ENCODE measurements at places on chromosomes 6 and 20.

GRCh38 chr6:98828941-98829411 is 5.4 kb upstream of the POU3F2 start:
- DNase-seq, result no peak

DNA sequence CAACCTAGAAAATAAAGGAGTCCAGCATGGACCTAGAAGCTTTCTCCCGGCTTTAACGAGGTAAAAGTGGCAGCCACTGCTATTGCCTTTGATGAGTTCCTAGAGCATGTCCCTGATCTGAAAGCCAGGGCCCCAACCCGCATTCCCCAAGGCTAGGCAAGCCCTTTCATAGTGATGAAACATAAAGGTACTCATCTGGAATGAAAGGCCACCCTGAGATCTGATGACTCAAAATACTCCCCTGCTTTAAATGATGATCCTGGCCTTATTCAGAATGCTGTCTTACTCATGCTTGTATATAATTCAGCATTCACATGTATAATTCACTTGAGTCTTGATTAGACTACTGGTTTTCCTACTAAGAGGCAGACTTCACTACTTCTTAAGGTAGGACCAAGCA is 21.3 kb downstream of the TTPAL start:
- peak; percentile 59 for DNase-seq

DNA sequence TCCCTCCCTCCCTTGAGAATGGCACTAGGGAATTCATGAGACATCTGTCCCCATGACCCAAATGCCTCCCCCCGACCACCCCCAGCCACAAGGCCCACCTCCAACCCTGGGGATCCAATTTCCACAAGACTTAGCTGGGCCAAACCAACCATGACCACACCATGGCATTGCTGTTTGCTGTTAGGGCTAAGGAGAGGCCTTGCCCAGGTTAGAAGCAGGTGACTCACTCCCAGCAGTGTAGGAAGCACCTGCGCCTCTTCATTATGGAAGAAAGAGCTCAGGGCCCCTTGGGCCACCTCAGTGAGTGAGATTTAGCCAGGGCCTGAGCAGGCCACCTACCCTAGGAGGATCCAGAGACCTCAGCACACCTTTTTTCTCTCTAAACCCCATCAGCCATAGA is 337.9 kb downstream of the TAF4 start:
- no peak for DNase-seq

GRCh38 chr20:41382791-41383305 is 16.2 kb upstream of the EMILIN3 start:
- DNase-seq, result no peak

DNA sequence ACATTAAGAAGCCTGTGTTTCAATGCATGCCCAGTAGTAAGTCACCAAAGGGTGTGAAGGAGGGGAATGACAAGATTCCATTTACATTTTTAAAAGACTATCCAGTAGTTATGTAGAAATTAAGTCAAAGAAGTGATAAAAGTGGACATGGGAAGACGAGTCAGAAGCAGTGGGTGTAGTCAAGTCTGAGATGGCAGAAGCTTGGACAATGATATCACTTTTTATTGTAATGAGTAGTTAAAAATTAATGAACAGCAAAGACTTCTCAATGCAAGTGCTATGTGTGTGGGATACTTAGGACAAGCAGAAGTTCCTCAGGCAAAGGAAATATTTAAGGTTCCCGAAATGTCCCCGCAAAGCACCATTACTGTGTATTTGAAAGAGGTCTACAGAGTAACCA is 156.0 kb downstream of the DST start:
- DNase-seq, result peak; percentile 37

- DNase-seq, result peak; percentile 85
Measured at GRCh38 chr6:28212510-28213212, 12.4 kb upstream of the ZSCAN9 start.

- DNase-seq, result no peak
Measured at GRCh38 chr20:32355417-32355841, 2.7 kb upstream of the ASXL1 start.

GRCh38 chr6:85458782-85459181 is 8.9 kb downstream of the NT5E start:
- peak; percentile 24 for DNase-seq

GRCh38 chr20:364905-365794 is 15.4 kb upstream of the TRIB3 start:
- peak; percentile 52 for DNase-seq

- DNase-seq, result no peak
Measured at GRCh38 chr6:4295058-4295782, 159.8 kb upstream of the ECI2 start.

DNA sequence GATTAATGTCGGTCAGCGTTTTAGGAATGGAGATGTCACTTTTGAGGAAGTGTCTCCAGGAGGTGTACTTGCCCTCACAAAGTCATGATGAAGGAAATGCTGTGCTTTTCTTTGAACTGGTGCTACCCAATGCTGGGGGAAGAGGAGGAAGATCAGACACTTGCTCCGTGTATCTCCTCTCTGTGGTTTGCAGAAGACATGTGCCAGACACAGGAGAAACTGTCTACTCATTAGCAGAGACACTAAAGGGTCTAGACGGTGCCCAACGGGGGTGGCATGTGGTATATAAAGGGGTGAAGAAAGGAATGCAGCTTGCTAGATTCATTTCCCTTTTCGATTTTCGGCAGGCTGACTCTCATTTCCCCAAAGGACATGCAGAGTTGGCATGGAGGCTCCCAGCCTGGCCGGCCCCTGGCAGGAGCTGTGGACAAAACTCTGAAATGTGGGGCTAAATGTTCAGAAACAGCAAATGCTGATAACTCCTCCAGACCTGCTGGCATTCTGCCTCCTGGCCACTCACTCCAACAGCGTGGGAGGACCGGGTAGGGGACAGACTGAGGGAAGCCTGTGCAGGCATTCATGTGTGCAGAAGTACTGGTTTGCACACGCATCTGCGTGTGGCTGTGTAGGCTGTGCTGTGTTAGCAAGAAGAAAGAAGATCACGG is 59.6 kb upstream of the QKI start:
- DNase-seq, result no peak

GRCh38 chr20:926670-927069 is 10.5 kb upstream of the ANGPT4 start:
- DNase-seq, result no peak

DNA sequence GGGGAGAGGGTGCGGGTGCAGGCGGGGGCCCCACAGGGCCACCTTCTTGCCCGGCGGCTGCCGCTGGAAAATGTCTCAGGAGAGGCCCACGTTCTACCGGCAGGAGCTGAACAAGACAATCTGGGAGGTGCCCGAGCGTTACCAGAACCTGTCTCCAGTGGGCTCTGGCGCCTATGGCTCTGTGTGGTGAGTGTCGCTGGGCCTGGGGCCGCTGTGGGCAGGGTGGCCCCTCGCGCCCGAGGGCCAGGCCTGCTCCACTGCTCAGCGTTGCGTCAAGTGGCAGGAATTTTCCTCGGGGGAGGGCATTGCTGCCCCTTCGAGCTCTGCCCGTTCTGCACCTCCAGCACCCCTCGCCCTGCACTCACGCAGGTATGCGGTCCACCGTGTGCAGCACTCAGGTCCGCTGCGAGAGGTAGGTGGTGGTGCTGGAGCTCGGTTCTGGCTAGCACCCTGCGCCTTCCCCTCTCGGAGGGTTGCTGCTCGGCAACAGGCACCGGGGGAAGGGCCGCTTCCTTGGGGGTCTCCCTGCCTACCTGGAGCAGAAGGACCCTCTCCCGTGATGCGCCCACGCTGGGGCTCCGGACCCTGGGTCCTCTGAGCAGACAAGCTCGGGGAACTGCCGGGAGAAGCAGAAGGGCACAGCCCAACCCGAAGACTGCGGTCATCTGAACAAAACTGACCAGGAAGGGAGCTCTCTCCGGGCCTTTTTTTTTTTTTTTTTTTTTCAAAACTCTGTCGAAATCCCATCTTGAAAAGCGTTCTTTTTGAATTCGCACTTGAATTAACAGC is 674 bp downstream of the MAPK14 start:
- DNase-seq, result peak; percentile 33

DNA sequence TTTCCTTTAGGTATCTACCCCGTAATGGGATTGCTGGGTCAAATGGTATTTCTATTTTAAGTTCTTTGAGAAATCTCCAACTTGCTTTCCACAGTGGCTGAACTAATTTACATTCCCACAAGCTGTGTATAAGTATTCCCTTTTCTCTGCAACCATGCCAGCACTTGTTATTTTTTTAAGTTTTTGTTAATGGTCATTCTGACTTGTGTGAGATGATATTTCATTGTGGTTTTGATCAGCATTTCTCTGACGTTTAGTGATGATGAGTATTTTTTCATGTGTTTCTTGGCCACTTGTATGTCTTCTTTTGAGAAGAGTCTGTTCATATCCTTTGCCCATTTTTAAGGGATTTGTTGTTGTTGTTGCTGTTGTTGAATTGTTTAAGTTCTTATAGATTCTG is 871.1 kb downstream of the KIF16B start:
- no peak for DNase-seq

DNA sequence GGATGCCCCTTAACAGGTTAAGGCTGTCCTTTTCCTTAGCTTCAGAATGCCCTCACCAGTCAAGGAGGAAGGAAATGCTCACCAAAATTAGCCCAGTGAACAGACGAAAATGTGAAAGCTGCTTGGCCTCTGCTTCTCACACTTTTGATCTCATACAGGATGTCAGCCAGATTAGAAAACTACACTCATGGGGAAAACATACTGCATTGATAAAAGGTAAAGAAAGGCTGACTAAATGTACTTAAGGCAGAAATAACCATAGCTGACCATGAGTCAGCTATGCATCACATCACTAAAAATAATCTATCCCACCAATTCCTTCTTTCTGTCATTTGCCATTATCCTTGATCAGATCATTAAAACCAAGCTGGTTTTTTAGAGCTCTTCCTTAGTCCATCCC is 198.4 kb upstream of the TENT5A start:
- no peak for DNase-seq

GRCh38 chr6:130814506-130814905 is 12.7 kb upstream of the SMLR1 start:
- no peak for DNase-seq

GRCh38 chr6:125714441-125715090 is 34.9 kb upstream of the HEY2 start:
- DNase-seq, result no peak

DNA sequence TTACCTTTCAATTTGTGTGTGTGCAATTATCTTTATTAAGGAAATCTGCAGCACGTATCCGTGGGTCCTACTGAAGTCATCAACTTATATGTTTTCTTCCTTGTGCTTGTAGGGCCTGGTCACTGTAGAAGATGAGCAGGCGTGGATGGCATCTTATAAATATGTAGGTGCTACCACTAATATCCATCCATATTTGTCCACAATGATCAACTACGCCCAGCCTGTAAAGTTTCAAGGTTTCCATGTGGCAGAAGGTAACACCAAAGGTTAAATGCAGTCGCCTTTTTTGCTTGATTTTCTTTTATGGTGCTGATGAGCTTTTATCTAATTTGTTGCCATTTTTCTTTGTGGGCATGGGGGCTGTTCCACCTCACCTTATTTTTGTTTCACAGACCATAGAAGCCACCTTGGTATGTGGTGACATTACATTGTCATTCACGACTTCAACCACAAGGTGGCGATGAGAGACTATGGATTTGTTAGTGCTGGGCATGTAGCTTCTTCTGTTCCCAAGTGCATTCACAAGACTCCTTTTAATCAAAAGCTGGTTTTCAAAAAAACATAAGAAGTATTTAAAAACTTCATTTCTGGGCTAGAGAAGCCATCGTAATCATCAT is 106.5 kb upstream of the LAMP5 start:
- DNase-seq, result peak; percentile 74

- no peak for DNase-seq
Measured at GRCh38 chr6:158816803-158817727, 2.1 kb downstream of the EZR start.

DNA sequence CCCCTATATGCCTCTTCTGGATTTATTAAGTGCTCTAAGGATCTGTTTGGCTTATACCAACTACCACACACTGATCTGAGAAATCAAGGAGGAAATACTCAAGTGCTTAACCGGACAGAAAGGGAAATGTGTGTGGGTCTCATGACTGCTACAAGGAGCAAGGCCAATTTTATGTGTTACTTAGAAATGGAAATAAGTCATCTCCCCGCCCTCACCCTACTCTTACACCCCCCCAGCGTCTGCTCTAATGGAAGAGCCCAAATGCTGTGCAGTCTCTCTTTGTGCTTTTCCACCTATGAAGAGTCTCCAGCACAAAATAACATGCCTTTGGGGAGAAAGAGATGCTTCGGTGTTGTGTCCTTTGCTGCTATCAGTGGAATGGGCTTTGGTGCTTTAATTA is 428.8 kb upstream of the ARID1B start:
- no peak for DNase-seq

- DNase-seq, result no peak
Measured at GRCh38 chr20:59671661-59672471, 67.5 kb downstream of the PHACTR3 start.

DNA sequence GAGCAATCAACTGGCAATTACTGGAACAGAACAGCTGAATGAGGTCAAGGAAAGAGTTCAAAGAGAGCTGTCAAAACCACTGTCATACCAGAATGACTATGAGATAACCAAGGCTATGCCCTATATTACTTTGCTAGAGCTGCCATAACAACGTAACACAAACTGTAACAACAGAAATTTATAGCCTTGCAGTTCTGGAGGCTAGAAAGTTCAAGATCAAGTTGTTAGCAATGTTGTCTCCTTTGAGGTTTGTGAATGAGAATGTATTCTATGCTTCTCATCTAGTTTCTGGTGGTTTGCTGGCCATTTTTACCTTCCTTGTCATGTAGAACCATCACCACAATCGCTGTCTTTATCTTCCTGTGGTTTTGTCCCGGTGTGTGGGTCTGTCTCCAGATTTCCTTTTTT is 1323.0 kb upstream of the GJE1 start:
- no peak for DNase-seq

DNA sequence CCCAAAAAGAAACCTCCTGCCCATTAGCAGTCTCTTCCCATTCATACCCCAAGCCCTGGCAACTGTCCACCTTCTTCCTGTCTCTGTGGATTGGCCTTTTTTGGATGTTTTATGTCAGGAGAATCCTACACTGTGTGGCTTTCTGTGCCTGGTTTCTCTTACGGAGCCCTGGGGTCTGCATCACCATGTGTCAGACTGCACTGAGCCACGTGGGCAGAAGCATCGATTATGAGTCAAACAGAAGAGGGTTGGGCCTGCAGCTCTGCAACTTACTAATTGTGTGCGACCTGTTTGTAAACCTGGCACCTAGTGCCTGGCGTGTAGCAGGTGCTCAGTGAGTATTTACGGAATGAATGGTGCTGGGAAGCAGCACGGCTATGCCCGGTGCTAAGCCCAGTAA is 62.6 kb downstream of the IGF2R start:
- no peak for DNase-seq

- DNase-seq, result no peak
Measured at GRCh38 chr6:45495429-45496084, 117.8 kb upstream of the SUPT3H start.

- no peak for DNase-seq
Measured at GRCh38 chr6:82987951-82988350, 77.7 kb downstream of the UBE3D start.

DNA sequence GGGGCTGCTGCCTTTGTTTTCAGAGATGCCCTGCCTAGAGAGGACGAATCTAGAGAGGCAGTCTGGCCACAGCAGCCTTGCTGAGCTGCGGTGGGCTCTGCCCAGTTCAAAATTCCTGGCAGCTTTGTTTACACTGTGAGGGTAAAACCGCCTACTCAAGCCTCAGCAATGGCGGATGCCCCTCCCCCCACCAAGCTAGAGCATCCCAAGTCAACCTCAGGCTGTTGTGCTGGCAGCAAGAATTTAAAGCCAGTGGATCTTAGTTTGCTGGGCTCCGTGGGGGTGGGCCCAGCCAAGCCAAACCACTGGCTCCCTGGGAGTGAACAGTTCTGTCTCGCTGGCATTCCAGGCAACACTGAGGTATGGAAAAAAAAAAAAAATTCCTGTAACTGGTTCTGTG is 970.9 kb downstream of the TBC1D32 start:
- no peak for DNase-seq

GRCh38 chr6:34695729-34696188 is 808 bp downstream of the ILRUN start:
- no peak for DNase-seq

Measured in ACHN (cell line).